ENCODE measurements at places on chromosomes 12 and 14.

GRCh38 chr14:104265918-104266630, 127.7 kb downstream of the KIF26A start:
- DNase-seq = no peak

DNA sequence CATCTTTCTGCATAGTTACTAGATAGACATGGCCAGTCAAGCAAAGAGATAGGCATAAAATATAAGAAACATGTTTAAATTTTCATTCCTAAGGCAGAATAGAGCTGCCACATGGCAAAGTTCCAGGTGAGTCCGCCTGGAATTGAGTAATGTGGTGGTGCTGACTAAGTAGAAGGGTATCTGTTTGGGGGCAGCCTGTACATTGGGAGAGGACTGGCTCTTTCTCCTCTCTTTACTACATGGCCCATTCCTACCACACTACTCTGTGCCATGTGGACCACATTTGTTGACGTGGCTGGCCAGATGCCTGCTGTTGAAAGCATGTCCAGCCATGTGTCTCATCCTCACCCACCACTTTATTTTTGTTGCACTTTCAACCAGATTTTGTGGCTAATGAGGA, 354.0 kb downstream of the ETNK1 start:
- no peak for DNase-seq

GRCh38 chr12:26172946-26173552, 22.3 kb upstream of the SSPN start:
- DNase-seq = no peak

- no peak for DNase-seq
These were observed 31.0 kb downstream of the RTL1 start for GRCh38 chr14:100872259-100873095.

DNA sequence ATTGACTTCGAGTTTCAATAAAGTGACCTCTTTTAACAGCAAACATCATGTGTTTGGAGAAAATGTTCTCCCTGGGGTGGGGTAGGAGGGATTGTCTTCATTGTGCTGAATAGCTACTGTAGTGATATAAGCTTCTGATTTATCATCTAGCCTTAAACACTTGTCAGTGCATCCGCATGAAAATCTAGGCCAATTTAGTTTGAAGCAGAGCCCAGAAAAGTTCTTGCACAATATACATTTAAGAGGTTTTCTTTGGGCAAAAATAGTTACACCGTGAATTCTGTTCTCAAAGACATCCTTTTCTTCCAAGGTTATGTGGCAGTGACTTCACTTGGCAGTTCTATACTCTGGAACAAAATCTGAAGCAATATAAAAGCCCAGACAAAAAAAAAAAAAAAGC, 136.0 kb upstream of the IFNG-AS1 start:
- DNase-seq = no peak

DNA sequence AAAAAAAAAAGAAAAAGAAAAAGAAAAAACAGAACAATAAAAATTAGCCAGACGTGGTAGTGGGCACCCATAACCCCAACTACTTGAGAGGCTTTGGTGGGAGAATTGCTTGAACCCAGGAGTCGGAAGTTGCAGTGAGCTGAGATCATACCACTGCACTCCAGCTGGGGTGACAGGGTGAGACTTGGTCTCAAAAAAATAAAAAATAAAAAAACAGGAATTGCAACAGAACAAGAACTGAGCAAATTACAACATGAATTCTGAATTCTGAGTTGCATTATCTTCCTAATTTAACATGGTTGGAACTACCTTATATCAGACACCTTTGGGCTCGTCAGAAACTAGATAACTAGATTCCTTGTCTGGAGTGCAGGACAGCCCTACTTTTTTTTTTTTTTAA, 53.3 kb upstream of the NR2C1 start:
- DNase-seq = no peak

DNA sequence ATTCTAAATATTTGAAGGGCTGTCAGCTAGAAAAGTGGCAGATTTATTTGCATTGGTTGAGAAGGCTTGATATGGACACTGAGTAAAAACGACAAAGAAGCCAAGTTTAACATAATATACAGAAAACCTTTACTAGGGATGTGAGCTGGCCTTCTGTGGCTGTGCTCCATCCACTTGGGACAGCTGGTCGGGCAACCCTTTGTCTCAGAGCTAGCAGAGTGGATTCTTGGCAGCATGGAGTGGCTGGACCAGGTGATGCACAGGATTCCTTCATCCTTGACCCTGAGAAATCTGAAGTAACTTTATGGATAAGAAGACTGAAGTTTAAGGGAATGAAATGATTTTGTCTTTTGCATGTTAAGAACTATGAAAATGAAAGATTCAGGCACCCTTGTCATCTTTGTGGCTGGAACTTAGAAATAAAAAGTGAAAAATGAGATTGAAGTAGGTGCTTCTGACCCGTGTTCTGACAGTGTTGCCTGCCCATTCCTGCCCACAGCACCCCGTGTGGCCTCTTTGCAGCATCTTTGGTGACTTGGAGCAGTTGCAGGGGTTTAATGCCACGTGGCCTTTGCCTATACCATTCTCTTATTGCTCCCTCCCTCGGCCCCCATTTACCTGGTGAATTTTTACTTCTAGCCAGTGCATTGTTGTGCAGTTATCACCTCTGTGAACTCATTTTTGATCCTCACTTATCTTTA, 32.6 kb downstream of the PELI2 start:
- DNase-seq = no peak

DNA sequence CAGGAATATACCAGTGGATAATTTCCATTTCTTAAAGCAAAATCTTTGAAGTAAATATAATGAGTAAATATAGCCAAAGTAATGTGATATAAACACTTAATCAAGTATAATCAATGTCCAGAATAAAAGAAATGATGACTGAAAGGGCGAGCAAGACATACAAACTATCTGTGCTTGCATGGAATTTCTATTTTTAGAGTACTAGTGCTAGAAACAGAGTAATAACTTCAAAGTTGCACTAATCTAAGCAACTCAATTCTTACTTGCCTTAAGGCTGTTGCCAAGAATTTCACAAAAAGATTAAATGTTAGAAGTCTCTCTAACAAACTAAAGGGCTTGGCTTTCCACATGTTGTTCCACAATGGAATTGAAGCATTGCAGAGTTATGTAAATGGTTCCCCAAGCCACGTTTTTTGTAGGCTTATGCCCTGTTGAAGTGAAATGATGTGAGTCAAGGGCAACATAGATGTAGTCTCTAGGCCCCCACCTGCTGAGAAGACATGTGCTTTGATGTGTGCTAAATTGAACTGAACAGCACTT, 175.0 kb upstream of the LMNTD1 start:
- DNase-seq = no peak

GRCh38 chr12:12466157-12466556, 96.5 kb downstream of the DUSP16 start:
- peak; percentile 56 for DNase-seq

- DNase-seq = no peak
These were observed 109.6 kb downstream of the STXBP6 start for GRCh38 chr14:24940213-24940783.

DNA sequence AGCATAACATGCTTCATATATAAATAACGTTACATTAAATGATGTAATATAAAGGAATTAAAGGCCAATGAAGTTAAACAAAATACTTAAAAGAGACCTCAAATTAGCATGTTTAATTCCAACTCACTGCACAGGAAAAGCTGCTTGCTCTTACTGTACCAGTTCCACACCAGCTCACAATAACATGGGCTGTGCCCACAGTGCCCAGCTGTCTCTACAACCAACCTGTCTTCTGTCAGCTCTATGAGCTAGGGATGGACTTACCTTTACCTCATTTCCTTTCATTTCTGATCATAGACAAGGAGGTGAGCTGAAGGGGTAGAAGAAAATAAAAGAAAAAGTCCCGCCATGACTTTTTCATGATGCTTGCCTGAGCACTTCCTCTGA, 64.8 kb downstream of the NKX2-1 start:
- no peak for DNase-seq

DNA sequence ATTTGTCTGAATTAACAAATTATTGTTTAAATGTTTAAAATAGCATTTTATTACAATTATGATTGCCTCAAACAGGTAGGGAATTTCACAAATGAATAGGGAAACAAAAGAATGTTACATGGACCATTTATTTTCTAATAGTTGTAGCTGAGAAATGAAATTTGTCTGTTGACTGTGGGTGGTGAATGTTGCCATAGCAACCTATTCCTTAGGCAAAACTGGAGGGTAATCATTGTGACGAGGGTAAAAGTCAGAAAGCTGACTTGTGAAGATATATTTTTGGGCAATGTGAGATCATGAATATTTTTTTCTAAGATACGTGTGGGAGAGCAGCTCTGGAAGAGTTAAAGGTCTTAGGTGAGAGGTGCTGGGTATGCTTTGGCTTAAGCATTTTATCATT, 24.2 kb upstream of the CLEC14A start:
- DNase-seq = no peak

DNA sequence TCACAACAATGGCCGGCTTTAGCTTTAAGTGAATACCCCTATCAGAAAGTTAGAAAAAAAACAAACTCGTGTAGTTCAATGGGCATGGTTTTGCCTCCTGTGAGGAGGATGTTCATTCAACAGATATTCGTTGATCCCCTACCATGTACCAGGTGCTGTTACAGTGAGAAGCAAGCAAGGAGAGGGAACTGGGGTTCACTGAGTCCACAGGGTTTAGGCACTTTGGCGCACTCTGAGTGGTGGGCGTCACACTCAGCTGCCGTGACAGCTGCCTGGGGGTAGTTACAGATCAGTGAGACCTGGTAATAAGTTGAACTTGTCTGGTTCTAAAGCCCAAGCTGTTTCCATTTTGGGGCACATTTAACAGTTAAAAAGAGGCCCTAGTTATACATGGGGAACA, 74.2 kb downstream of the PAPOLA start:
- no peak for DNase-seq

DNA sequence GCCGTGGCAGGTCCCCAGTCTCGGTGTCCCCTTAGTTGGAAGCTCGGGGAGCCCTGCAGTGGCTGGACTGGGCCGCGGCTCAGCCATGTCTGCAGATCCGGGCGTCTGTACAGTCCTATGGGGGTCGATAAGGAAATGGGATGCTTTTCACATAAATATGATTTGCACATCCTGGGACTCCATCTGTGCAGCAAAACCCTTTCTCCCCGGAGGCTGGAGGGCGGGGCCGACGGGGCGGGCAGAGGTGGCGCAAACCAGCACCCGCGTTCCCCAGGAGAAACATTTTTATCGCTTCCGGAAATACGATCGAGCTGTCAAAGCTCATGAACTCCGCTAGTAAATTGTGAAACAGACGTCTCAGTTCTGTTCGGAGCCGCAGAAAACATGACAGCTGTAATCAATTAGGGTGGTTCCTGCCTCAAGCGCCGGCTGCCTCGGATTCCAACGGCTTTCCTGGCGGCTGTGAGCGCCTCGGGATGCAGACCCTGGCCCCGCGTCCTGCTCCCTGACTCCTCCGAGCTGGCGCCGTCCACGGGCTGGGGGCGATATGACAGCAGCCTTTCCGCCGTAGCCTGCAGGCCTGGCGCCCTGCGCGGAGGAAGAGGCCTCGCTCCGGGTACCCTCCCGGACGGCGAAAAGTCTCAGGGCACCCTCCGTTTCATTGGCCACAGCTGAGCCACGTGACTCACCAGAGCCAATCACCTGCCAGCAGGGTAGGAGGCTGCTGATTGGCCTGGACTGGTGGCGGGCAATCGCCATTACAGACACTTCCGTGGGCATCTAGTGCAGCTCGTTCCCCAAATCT, 23.0 kb downstream of the DIO3 start:
- no peak for DNase-seq

GRCh38 chr14:29236848-29237247, 470.3 kb downstream of the FOXG1 start:
- DNase-seq = no peak

DNA sequence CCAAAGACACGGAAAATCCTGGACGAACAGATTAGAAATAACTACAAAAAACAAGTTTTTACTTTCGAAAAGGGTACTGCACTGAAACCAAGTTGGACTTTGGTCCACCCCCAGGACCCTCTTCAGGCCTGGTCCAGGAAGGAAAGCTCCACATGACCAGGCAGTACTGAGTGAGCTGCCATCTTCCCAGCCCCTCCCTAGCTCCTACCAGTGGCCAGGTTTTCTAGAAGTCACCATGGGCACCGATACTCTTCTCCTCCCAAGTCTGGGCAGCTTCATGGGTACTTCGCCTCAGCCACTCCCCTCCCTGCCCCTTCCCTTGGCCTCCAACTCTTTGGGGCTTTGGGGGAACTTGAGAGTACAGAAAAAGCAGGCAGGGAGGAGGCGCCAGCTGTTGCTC, 6.6 kb downstream of the VAMP1 start:
- DNase-seq = no peak

DNA sequence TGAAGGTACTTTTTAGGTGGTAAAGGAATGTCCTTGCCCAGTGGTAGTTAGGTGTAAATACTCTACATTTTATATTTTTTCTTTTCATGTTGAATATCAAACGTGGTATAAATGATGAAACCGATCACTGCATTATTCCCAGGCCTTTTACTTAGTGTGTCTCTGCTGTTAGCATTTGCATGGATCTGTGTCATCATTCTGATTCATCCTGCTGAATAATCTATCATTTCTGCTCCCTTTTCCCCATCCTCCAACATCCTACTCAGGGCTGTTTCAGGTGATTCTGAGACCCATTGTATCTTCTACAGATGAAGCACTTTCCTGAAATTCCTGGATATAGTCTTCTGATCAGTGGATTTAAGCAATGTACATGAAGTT, 61.0 kb upstream of the PTHLH start:
- DNase-seq = no peak

DNA sequence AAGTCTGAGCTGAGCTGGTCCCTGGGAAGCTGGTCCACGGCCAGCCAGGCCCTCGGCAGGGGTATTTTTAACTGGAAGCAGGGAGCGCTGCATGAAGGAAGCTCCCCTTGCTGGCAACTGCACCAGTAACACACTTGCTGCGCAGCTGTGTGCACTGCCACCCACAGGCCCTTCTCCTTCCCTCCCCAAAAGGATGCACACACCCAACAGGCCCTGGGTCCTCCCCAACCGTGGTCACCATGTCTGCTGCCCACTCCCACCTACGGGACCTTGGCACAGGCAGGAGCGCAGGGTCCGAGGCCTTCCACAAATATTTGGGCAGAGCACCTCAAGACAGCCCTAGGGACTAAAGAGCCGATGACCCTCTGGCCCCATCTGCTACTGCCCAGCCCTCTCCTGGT, 157.0 kb upstream of the PRMT8 start:
- no peak for DNase-seq

DNA sequence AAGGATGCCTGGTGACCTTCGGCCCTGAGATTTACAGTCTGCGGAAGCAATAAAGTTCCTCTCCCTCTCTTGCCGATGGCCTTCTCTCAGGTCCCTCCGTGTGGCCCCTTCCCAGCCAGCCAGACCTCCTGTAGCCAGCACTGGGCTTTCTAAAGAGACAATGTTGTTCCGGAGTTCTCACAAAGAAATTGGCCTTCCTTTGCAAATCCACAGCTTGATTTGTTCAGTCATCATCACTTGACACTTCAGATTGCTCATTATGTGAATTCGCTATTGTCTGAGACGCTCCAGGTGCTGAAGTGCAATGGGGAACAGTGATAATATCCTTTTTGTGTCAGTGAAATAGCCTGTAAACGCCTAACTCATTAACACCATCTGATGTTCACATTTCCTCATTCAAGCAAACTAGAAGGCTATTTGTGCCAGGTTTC, 43.7 kb upstream of the GPHB5 start:
- no peak for DNase-seq

- DNase-seq = no peak
These were observed 357.7 kb downstream of the BCAT1 start for GRCh38 chr12:24591079-24591626.

All from activated CD4-positive, alpha-beta T cell treated with anti-CD3 and anti-CD28 coated beads for 4 hours (primary cell).